ENCODE measurements at places on chromosomes 13 and 19.
A peak's percentile ranks its signal among the peaks of the same experiment; 100 is the strongest.

DNA sequence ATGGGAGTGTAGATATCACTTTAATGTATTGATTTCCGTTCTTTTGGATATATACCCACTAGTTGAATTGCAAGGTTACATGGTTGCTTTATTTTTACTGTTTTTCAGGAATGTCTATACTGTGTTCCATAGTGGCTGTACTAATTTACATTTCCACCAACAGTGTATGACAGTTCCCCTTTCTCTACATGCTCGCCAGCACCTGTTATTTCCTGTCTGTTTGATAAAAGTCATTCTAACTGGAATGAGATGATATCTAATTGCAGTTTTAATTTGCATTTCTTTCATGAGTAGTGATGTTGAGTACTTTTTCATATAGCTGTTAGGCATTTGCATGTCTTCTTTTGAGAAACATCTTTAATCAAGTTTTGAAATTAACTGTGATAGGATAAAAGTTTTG is 818.6 kb downstream of the SLITRK6 start:
- no peak for DNase-seq

DNA sequence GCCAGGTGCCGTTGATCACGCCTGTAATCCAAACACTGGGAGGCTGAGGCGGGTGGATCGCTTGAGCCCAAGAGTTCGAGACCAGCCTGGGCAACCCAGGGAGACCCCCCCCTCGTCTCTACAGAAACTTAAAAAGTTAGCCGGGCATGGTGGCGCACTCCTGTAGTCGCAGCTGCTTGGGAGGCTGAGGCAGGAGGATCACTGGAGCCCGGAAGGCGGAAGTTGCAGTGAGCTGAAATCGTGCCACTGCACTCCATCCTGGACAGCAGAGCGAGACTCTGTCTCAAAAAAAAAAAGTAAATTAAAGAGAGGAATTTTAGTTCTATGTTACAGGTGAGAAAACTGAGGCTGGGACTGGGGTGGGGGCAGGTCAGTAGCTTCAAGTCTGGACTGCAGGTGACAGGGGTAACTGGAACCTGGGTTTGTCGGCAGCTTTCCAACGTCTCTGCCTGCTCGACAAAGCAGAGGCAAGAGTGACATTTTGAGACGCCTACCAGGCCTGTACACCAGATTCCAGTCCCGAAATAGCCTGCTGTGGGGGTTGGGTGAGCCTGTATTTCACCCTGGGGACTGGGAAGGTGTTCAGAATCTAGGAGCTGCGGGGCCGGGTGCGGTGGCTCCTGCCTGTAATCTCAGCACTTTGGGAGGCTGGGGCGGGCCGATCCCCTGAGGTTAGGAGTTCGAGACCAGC is 1.2 kb downstream of the SELENOW start:
- DNase-seq, result no peak

DNA sequence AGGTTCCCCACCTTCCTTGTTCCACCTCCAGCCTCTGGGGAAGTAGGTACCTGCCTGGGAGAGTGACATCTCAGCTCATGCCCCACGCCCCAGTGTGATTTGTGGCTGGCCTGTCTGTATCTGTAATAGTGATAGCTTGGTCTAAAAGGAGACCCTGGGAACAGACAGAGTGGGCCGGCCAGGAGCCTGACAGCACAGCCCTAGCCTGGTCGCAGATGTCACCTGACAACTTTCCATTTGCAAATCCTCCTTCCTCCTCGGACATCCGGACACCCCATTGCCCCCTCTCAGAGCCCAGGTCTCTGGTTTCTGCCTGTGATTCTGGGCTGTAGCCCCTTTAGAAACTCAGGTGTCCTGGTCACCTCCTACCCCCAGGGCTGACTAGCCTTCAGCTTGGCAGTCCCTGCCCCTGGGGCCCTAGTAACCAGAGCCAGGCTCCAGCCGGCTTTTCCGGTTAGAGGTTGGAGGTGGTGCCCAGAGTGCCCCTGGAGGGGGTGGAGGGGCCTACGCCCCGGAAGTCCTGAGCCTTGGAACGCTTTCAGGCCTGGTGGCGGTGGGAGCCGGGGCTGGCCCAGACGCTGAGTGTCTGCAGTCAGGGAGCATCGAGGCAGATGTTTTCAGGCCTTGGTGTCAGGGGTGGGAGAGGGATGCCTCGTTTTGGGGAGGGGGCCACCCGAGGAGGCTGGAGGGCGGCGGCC is 6.5 kb downstream of the LRRC8E start:
- no peak for DNase-seq

DNA sequence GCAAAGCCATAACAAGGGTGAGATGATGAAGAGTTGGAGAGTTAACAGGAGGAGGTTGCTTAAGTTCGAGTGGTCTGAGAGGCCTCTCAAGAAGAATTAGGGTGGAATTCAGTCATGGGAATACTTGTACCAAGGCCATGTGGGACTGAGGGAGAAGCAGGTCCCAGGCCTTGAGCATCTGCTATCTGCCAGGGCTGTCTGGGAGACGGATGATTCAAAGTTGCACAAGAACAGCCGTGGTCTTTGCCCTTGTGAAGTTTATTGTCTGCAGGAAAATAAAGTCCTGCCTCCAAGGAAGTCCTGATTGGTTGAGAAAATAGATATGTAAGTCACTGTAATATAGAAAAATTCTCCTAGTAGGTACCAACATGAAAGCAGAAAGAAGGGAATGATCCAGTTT is 178.8 kb upstream of the RFC3 start:
- DNase-seq, result no peak

- DNase-seq, result no peak
Observed at GRCh38 chr13:95156208-95156607, 145.0 kb downstream of the ABCC4 start.

DNA sequence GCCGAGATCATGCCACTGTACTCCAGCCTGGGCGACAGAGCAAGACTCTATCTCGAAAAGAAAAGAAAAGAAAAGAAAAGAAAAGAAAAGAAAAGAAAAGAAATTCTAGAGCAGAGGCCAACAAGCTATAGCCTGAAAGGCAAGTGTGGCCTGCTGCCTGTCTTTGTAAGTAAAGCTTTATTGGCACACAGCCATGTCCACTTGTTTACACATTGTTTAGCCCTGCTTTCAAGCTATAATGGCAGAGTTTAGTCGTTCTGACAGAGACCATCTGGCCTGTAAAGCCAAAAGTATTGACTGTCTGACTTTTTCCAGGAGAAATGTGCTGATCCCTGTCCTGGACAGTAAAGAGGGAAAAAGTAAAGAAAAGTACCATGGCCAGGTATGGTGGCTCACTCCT is 18.3 kb downstream of the NWD1 start:
- DNase-seq, result no peak

- DNase-seq, result no peak
Observed at GRCh38 chr13:30685987-30686386, 49.4 kb upstream of the ALOX5AP start.

DNA sequence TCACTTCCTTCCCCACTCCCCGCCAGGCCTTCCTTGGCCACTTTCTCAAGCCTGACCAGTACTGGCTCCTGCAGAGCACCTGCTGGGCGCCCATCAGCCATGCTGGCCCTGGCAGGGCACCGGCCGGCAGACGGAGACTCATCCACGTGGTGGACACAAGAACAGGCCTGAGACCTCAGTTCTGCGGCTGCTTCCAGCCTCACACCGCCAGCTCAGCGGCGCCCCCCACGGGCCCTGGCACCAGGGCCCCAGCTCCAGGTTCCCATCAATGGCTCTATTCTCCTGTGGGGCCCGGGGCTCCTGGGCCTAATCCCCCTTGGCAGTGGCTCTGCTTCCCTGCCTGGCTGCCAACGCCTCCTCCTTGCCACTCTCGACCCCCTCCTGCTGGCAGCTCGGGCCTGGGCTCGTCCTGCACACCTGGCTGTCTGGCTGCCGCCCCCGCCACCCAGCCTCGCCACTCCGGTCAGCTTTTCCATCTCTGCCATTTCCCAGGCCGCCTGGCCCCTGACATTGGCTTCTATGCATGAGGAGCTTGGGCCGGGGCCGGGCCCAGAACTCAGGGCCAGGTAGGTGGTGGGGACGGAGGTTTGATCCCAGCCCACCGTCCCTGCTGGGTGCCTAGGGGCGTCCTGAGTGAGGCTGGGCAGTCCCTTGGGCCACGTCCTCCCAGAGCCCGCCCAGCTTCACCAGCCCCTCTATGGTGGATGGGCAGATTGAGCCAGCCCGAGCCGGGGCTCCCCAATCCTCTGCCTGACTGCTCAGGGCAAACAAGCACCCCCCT is 6.2 kb downstream of the NDUFA11 start:
- no peak for DNase-seq

DNA sequence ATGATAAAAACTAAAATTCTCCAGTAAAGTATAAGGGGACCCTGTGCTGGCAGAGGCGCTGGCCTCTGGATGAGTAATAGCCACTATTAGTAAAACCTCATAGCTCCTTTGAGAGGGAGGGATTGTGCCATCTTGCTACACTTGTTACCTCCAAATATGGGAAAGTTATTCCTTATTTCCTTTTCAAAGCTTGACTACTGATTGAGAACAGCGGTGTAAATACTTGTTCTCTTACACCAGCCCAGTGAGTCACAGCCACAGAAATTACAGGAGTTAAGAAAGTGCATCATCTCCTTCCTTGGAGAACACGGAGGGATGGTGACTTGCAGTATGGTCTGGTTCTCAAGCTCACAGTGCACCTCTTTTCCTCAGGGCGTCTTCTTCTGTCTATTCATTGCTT is 379.0 kb downstream of the EFNB2 start:
- no peak for DNase-seq

DNA sequence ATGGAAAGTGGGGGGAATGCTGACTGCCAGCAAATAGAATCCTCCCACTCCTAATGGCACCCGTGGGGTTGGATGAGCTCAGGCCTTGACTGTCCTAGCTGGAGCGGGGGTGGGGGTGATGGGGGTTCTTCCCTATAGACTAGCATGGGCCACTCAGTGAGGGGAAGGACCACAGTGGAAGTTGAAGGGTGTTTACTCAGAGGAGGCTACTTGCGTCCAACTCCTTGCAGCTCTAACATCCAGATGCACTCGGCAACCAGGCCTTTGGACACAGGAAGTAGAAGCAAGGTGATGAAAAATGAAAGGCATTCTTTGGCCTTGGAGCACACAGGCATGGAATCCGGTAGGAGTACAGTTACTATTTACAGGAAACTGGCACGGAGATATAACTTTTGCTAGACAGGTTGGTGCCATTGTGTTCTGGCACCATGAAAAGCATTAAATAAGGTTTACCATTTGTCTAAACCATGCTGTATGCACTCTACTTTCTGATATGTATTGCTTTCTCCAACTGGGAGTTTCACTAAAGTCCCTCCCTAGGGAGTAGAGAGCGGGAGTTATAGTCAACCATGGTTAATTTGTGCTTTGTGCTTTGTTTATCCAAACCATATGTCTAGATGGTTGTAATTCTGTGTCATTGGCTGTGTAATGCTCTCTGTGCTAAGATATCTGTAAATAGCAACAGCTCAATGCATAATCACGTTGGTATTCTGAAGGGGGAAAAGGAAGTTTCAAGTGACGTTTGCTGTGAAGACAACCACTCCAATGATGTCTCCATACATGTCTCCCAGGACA is 125.3 kb downstream of the TSHZ3 start:
- no peak for DNase-seq

- no peak for DNase-seq
Observed at GRCh38 chr13:62704875-62705274, 1289.2 kb upstream of the PCDH20 start.

- peak; percentile 61 for DNase-seq
Observed at GRCh38 chr13:46387064-46387851, at the start of gene RUBCNL. RUBCNL (minus strand) TSS chr13:46387252; CDS start chr13:46372475, 14,777 bp downstream.

DNA sequence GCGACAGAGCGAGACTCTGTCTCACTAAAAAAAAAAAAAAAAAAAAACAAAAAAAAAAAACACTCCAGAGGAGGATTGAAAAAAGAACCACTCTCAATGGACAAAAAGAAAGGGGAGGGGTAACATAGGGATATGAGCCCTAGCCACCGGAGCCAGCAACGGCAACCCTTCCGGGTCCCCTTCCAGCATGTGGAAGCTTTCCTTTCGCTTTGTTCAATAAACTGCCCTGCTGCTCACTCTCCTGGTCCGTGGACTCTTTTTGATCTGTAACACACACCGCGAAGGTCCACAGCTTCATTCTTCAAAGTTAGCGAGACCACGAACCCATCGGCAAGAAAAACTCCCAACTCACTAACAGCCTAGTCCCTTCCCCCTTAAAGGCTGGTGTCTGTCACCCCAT is 1.0 kb upstream of the REX1BD start:
- DNase-seq, result no peak

DNA sequence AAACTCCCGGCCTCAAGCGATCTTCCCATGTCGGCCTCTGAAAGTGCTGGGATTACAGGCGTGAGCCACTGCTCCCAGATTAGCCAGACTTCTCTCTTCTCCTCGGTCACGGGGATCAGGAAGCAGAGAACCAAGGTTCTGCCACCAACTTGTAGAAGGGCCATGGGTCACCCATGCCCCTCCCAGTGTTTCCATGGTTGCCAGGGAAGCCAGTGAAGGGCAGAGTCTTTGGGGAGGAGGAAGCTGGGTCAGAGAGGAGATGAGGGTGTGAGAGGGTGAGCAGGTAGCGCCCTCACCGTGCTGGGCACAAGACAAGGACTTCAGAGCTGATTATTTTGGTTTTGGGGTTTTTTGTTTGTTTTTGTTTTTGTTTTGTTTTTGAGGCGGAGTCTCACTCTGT is 77.1 kb downstream of the GNG7 start:
- peak; percentile 80 for DNase-seq

DNA sequence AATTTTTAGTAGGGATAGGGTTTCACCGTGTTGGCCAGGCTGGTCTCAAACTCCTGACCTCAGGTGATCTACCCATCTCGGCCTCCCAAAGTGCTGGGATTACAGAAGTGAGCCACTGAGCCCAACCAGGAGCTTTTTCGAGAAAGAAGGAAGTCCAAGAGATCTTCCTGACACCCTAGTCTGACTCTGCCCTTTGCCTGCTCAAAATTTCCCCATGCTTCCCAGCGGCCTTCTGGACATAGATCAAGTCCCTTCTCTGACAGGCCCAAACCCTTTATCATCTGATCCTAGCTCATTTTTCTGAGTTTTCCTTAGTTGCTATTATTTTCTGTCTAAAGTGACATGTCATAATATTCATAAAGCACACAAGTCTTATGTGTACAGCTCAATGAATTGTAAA is 1.5 kb upstream of the BAX start:
- DNase-seq, result peak; percentile 38

- DNase-seq, result peak; percentile 6
Observed at GRCh38 chr19:35973487-35973886, 21.5 kb upstream of the SDHAF1 start.

GRCh38 chr19:31418692-31419430 is 69.6 kb upstream of the TSHZ3 start:
- DNase-seq, result no peak
